ENCODE measurements at places on chromosomes 3 and 15. TPM values are rescaled to one million over a fixed set of nuclear protein-coding genes. Genes with fewer than 3 reads are reported as not detected.
A peak's percentile ranks its signal among the peaks of the same experiment; 100 is the strongest.

DNA sequence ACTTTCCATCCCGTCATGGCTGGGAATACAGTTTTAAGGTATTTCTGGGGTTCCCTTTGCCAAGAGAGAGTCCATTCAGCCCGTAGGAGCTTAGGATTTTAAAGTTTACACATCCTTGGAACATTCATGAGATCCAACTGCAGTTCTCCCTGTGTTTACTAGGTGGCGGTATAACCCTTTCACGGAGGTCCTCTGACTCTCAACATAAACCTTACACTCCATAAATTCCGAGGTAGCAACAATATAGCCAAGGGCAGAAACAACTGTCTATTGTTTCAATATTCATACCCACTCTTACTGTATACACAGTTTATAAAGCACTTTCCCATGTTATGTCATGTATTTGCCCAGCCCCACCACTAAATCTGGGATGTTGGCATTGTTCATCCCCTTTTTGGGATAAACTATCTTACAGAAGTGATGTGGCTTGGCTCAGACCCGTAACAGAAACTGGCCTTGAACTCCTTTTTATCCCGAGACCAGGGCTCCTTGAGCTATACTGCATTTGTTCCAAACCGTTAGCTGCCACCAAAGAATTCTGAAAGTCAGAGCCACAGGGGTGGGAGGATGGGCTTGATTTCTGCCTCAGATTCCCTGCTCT is 69.2 kb upstream of the COL6A5 start:
- DNase-seq = peak; percentile 36

GRCh38 chr3:86029590-86029989 is 961.4 kb downstream of the VGLL3 start:
- no peak for DNase-seq

The LARP6 gene
- 15.1 TPM for polyA plus RNA-seq

DNA sequence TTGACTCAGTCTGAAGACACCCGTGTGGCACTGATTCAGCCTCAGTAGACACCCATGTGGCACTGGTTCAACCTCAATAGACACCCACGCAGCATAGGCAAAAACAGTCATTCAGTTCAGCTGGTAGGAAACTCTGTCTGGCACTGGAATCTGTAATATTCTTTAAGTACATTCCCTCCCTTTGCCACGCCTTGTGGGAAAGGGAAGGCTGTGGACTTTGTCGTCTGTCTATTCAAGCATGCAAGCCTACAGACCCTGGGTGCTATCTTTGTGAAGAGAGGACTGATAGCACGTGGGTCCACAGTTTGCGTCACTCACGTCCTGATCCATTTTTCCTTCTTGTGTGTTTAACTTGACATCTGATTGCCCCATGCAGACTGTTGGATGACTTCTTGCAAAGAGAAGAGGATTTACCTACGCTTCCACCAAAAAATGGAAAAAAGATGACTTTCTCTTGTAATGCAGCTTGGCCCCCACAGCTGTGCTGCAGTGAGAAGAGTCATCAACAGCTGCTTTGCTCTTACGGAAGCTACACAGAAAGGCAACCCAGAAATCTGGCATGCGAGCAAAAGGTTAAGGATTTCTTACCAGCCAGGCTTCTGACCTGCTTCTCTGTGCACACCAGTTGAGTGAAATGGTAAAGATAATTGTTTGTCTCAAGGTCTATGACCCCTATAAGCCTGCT is 278.1 kb downstream of the ULK4 start:
- no peak for DNase-seq

The STRIT1 gene
- 1.2 TPM for polyA plus RNA-seq

The GOLGA8M gene
- polyA plus RNA-seq = 2.7 TPM

The CFAP100 gene
- polyA plus RNA-seq = 1.5 TPM

GRCh38 chr3:149003653-149004305 is 12.4 kb downstream of the GYG1 start:
- DNase-seq = no peak

DNA sequence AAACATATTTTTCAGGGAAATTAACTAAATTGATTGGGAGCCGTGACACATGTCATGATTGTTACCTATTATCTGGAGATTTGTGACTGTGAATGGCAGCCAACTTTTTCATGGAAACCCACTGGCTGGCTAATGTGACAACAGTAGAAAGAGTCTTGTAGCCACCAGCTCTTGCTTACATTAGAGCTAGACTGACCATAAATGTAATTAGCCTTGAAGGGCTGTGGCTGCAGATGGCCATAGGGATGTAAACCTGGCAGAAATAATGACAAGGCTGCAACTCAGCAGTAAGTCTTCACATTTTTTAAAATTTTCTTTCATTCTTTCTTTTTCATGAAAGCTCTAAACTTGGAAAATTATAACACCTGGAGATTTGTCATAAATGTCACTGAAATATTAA is 168.2 kb upstream of the ROBO2 start:
- DNase-seq = no peak

The DPP8 gene
- polyA plus RNA-seq = 24.3 TPM

GRCh38 chr15:41827880-41828806 is at the start of gene JMJD7:
Gene JMJD7, plus strand, starts transcription at chr15:41828092. Its CDS starts 33 bp downstream, at chr15:41828125.
- peak; percentile 77 for DNase-seq

DNA sequence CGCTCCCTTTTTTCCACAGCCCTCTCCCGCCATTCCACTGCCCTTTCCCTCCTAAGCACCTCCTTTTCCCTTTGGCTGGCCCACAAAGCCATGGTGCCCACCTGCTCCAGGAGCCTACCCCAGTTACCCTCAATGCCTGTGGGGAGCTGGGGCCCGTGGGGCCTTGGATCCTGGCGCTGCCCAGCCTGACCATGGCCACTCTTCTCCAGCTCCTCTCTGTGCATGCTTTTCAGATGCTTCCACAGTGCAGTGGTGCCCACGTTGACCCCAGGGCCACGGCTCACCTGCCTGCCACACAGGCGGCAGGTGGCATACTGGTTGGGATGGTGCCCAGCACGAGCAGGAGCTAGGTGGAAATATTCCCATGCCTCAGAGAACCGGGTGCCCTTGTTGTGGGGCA is 1.5 kb downstream of the ZBED2 start:
- DNase-seq = no peak

The ROBO1 gene
- 100.0 TPM for polyA plus RNA-seq

The GOLGA8J gene
- 1.3 TPM for polyA plus RNA-seq

The CFAP20DC gene
- 4.8 TPM for polyA plus RNA-seq

The TMEM108 gene
- 2.2 TPM for polyA plus RNA-seq

GRCh38 chr15:81394603-81395002 is 20.6 kb upstream of the TMC3 start:
- DNase-seq = no peak

The PLCL2 gene
- polyA plus RNA-seq = 14.7 TPM

GRCh38 chr15:88467073-88467934 is at the start of the genes MRPL46 and MRPS11:
Gene MRPL46, minus strand, starts transcription at chr15:88467388. Its CDS starts 11 bp downstream, at chr15:88467377.
Gene MRPS11, plus strand, starts transcription at chr15:88467708. Its CDS starts 10 bp downstream, at chr15:88467718.
- DNase-seq = peak; percentile 90

DNA sequence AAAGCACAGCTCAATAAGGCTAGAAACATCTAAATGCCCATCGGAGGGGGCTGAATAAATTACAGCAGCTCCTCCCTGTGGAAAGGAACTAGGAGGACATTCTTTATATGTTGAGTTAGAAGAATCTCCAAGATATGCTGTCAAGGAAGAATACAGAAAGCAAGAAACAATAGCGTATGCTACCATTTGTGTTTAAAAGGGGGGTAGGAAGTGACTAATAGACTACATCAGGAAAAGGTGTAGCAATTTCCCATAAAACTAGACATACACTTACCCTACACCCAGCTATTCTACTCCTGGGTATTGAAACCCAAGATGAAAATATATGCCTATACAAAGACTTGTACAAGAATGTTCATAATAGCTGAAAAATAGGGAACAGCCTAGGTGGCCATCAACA is 21.6 kb downstream of the SEC61A1 start:
- DNase-seq = no peak

- no peak for DNase-seq
Observed at GRCh38 chr15:65172531-65172930, 12.6 kb downstream of the CLPX start.

- no peak for DNase-seq
Observed at GRCh38 chr3:172103724-172104123, 64.3 kb downstream of the FNDC3B start.

DNA sequence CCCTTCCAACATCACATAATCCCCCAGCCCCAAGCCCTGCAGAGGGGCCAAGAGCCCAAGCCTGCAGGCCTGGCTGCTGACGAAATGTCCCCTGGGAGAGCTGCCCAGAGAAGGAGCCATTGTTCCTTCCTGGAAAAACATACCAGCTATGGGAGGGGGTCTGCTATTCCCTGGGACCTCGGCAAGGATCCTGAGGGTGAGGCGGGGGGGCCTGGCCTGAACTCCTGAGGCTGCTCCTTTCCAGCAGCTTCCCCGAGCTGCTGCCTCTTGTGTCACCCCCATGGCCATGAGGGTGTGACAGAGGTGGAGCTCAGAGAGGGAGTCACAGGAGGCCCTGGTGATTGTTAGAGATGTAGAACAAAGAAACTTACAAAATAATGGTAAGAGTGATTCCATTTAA is 12.9 kb downstream of the LOXL1 start:
- DNase-seq = no peak

GRCh38 chr3:49519296-49519695 is 35.0 kb upstream of the BSN start:
- DNase-seq = no peak

GRCh38 chr3:42805141-42805821 is 991 bp upstream of the HIGD1A start:
- no peak for DNase-seq

DNA sequence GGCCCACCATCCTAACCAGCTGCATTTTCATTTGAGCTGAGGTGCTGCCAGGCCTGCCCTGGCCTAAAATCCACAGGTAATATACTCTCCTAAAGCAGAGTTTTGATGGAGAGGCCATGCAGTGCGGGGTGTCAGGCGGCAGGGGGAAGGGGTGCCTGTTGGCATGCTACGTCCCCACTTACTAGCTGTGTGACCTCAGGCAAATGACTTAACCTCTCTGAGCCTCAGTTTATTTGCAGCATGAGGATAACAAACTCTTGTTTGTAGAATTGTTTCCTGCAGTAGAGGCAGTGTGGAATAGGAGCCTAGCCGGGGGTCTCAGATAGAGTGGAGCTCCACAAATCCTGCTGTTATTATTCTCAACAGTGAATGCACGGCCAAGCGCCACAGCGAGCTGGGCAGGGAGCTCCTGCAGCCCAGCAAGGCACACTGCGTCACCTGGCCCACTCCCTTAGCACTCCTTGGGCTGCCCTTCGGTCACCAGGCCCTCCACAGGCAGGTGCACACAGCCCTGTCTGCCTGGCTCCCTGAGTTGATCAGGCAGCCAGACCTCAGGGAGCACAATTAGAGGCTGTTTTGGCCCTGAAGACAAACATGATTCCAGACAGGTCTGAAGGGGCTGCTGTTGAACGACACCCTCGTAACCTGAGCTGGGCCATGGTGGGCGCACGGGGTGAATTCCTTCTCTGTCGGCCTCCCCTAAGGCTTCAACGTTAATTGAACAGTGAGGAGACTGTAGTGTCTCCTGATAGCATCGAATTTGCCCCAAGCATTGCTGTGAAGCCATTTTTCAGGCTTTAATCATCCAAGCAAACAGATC is 248.8 kb upstream of the LYSMD4 start:
- DNase-seq = no peak

GRCh38 chr3:122562923-122563716 is 980 bp downstream of the PARP9 start:
- no peak for DNase-seq

- no peak for DNase-seq
Observed at GRCh38 chr3:105579439-105579838, 212.7 kb downstream of the ALCAM start.

- DNase-seq = no peak
Observed at GRCh38 chr3:50926868-50927267, 252.1 kb downstream of the DOCK3 start.

The SLC22A14 gene
- polyA plus RNA-seq = 0.40 TPM

The NR1I2 gene
- polyA plus RNA-seq = 0.54 TPM

The SLC30A4 gene
- polyA plus RNA-seq = 7.9 TPM

- peak; percentile 52 for DNase-seq
Observed at GRCh38 chr3:63067999-63068645, 192.9 kb upstream of the CADPS start.

The RPL4 gene
- 3,712 TPM for polyA plus RNA-seq

The AGTR1 gene
- 28.1 TPM for polyA plus RNA-seq

- peak; percentile 60 for DNase-seq
Observed at GRCh38 chr3:9399746-9400145, 2.3 kb downstream of the SETD5 start.

GRCh38 chr3:46325645-46326300 is 28.1 kb upstream of the CCR2 start:
- no peak for DNase-seq

The CHRNA3 gene
- polyA plus RNA-seq = 0.98 TPM

DNA sequence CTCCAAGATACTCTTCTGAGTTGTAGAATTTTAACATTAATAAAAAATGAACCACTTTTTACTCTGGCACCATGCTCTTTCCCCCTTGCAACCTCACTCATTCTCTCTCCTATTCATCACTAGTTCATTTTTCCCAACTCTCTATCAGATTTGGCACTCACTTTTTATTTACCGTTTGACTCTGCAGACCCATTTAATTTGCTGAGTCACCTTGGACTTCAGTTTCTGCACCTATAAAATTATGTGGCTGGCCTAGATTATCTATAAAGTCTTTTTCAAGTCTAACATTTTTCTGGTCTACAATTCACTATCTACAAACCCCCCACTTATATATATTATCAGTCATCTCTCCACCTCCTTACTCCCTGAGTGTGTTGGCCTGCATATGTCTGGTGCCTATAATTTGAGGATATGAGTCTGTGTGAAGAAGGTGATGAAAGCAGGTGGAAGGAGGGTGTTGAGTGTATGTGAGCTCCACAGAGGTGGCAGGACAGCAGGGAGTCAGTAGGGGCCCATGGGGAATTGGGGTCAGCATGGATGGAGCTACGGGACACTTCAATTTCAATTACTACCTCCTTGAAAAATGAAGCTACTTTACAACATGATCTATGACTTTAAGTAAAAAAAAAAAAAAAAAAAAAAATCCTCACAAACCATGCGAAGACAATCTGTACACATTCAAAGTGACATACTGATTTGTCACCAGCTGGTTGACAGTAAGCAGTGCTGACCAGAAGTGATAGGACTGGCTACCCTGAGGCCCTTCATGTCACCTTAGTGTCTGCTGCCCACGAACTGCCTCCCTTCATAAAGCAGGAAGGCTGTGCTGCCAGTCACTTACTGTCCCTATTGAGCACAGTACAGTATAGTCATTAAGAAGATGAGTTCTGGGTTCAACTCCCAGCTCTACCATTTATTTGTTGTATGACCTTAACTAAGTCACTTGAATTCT is 334.2 kb upstream of the IL12A start:
- DNase-seq = no peak

- no peak for DNase-seq
Observed at GRCh38 chr3:45092132-45093031, 53.8 kb downstream of the CDCP1 start.

- DNase-seq = no peak
Observed at GRCh38 chr3:121436641-121437040, 109.1 kb downstream of the POLQ start.

The CTXN2 gene
- polyA plus RNA-seq = 0.18 TPM

The COL6A5 gene
- 0.03 TPM for polyA plus RNA-seq

The MASP1 gene
- 8.1 TPM for polyA plus RNA-seq

- DNase-seq = no peak
Observed at GRCh38 chr15:90471126-90471525, 58.6 kb upstream of the CRTC3 start.

Data from right renal pelvis (tissue), 4 donors.